ENCODE measurements at places on chromosomes 6 and 20. TPM values are rescaled to one million over a fixed set of nuclear protein-coding genes. Genes with fewer than 3 reads are reported as not detected.

- no peaks in the 10 kb centered on the region for H3K36me3 ChIP-seq
- DNase-seq: no peak
- no peaks in the 10 kb centered on the region for H3K27me3 ChIP-seq
- H3K4me3 ChIP-seq: no peak overlapping the region
- no peaks in the 10 kb centered on the region for H3K4me1 ChIP-seq
- no peak overlapping the region for H3K27ac ChIP-seq
Measured at GRCh38 chr6:84119277-84119676, 85.7 kb downstream of the MRAP2 start.

- no peak overlapping the region for H3K4me3 ChIP-seq
- no peak overlapping the region for H3K27ac ChIP-seq
- no peaks in the 10 kb centered on the region for H3K27me3 ChIP-seq
- H3K4me1 ChIP-seq: no peaks in the 10 kb centered on the region
- DNase-seq: no peak
- no peaks in the 10 kb centered on the region for H3K36me3 ChIP-seq
Measured at GRCh38 chr6:134467620-134468019, 149.7 kb upstream of the SGK1 start.

GRCh38 chr6:21739838-21740237, 146.3 kb downstream of the SOX4 start:
- H3K4me1 ChIP-seq: no peaks in the 10 kb centered on the region
- H3K27me3 ChIP-seq: no peaks in the 10 kb centered on the region
- no peak overlapping the region for H3K27ac ChIP-seq
- H3K36me3 ChIP-seq: no peaks in the 10 kb centered on the region
- no peak overlapping the region for H3K4me3 ChIP-seq
- no peak for DNase-seq

- H3K4me3 ChIP-seq: peak overlapping the region; percentile 76
- H3K27ac ChIP-seq: peak overlapping the region; percentile 84
- H3K36me3 ChIP-seq: no peaks in the 10 kb centered on the region
Measured at GRCh38 chr6:147507162-147508041, 1.1 kb upstream of the SAMD5 start.

- no peak for DNase-seq
- no peak overlapping the region for H3K4me3 ChIP-seq
- no peaks in the 10 kb centered on the region for H3K4me1 ChIP-seq
Measured at GRCh38 chr6:43842231-43842794, 72.3 kb downstream of the VEGFA start.

- H3K4me1 ChIP-seq: no peaks in the 10 kb centered on the region
- no peak overlapping the region for H3K27ac ChIP-seq
- H3K36me3 ChIP-seq: no peaks in the 10 kb centered on the region
- no peak overlapping the region for H3K4me3 ChIP-seq
Measured at GRCh38 chr6:80921861-80922460, 815.5 kb downstream of the BCKDHB start.

DNA sequence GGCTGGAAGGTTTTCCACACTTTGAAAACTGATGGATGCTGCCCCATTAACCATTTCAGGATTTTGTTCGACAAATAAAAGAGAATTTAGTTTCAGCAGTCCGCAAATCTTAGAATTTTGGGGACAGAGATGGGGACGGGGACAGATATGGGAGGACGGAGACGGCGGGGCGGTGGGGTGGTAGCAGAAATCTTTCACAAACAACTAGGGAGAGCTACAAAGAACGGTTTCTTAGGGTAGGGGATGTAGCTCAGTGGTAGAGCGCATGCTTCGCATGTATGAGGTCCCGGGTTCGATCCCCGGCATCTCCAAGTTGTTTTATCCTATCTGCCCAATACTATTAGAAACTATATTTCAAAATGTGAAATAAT, 15.1 kb downstream of the HMGN4 start:
- H3K27me3 ChIP-seq: no peaks in the 10 kb centered on the region
- DNase-seq: peak; percentile 76

DNA sequence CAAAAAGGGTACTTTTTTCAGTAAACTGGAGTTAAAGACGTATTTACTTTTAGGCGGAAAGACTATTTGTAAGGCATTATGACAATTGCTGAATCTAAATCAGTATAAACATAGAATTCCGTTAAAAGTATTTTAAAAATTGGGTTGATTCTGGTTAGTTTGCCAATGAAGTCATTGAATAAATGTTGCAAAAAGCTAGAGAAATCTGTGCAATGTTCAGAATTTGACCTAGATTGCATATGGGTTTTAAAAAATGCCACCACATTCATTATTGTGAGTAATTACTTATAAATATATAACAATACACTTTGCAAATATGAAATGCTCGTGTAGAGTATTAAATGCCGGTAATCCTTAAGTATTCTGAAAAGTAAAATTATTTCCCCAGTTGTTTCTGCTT, 116.5 kb upstream of the EEF1E1 start:
- no peak overlapping the region for H3K4me3 ChIP-seq
- no peaks in the 10 kb centered on the region for H3K27me3 ChIP-seq
- no peaks in the 10 kb centered on the region for H3K36me3 ChIP-seq
- H3K4me1 ChIP-seq: no peaks in the 10 kb centered on the region
- H3K27ac ChIP-seq: no peak overlapping the region

DNA sequence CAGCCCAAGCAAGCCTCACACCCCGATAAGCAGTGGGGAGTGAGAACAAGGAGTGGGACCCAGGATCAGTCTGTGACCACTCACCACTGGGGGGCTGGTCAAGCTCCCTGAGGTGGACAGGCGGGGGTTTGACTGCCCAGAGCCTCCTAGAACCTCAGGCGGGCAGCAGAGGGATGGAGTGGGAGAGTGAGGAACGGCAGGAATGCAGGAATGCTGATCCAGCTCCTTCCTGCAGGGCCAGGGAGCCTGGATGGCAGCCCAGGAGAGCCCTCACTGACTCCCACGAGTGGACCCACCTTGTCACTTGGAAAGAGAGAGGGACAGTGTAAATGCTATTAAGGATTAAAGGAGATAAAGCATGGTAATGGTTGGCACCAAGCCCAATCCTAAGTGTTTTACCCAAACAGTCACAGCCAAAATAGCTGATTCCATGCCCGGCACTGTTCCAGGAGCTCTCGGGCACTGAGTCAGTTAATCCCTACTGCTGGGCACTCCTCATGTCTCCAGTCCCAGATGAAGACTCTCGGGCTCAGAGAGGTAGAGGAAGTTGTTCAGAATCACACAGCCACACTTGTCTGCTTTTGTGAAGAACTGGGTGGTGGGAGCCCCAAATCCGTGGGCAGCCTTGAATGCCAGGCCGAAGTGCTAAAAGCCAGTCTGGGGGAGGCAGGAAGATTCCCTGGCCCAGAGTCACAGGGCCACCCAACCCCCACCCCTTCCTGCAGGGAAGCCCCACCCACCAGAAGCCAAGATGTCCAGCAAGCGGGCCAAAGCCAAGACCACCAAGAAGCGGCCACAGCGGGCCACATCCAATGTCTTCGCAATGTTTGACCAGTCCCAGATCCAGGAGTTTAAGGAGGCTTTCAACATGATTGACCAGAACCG, 3.1 kb downstream of the MYL9 start:
- no peaks in the 10 kb centered on the region for H3K27me3 ChIP-seq
- no peaks in the 10 kb centered on the region for H3K36me3 ChIP-seq
- H3K4me3 ChIP-seq: peak overlapping the region; percentile 95
- H3K27ac ChIP-seq: peak overlapping the region; percentile 98

DNA sequence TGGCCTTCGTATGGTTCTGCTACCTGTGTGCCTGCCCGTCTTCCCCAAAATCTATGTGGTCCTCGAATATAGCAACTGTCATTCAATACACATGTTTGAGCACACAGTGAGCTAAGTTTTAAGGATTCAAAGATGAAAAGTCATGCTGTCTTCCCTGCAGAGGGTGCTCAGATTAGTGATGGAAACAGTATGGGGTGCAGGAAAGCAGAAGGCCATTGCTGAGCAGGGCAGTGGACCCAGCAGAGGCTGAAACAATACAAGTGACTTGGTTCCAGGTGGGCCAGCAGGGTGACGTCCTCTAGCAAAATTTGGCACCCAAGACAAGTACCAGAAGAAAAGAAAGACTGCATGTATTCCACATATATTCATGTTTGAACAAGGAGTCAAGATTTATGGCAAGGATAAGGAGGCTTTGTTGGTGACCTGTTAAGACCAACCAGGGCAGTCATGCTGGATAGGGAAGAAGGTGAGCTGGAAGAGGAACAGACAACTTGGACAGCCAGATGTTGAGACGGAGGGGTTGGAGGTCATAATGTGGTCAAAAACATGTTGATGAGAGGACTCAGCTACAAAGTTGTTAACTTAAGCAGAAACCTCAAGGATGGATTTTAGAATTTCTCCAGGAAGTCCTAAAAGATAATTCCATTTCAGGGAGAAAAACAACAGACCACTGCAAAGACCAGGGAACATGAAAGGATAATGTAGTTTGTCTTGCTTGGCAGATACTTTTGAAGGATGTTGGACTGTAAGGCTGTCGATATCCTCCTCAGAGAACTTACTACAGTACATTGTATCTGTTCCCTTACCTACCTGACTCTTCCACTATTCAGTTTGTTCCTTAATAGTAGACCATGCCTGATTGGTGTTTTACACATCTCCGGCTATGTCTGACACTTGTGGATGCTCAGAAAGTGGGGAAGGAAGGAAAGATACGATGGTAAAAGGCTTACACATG, 2.5 kb downstream of the HLA-DQA1 start:
- H3K4me3 ChIP-seq: no peak overlapping the region
- DNase-seq: no peak
- no peaks in the 10 kb centered on the region for H3K4me1 ChIP-seq
- H3K27me3 ChIP-seq: no peaks in the 10 kb centered on the region
- no peak overlapping the region for H3K27ac ChIP-seq
- H3K36me3 ChIP-seq: no peaks in the 10 kb centered on the region

The NKAIN4 gene
- total RNA-seq: 40.9 TPM

The CTCFL gene
- not detected for total RNA-seq

The CST7 gene
- 1.8 TPM for total RNA-seq

The RNF8 gene
- total RNA-seq: 20.9 TPM

The HLA-DQB1 gene
- not detected for total RNA-seq

The SNRPB gene
- total RNA-seq: 268 TPM

The MUC22 gene
- total RNA-seq: not detected

All from uterus (tissue), 4 donors.